RWPE2 (cell line): ENCODE measurements at places on chromosomes 7 and 10.

DNA sequence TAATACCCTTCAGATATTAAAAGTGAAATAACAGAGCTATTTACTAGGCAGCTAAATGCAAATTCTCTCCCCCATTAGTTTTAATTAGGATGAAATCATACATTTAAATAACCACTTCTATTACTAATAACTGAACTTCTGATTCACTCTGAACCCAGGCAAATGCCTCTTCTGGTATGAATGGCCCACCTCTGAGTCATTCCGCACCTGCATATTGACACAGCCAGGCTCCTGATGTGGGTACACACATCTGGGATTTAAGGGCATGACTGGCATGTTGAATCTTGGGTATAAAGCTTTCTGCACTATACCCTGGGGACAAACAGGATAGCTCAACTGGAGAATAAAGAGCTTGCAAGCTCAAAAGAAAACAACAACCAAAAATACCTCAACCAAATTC lies 140.9 kb downstream of the AUTS2 start:
- no peak for DNase-seq
- H3K27me3 ChIP-seq = no peaks in the 10 kb centered on the region
- no peak overlapping the region for H3K27ac ChIP-seq
- H3K36me3 ChIP-seq = no peaks in the 10 kb centered on the region

DNA sequence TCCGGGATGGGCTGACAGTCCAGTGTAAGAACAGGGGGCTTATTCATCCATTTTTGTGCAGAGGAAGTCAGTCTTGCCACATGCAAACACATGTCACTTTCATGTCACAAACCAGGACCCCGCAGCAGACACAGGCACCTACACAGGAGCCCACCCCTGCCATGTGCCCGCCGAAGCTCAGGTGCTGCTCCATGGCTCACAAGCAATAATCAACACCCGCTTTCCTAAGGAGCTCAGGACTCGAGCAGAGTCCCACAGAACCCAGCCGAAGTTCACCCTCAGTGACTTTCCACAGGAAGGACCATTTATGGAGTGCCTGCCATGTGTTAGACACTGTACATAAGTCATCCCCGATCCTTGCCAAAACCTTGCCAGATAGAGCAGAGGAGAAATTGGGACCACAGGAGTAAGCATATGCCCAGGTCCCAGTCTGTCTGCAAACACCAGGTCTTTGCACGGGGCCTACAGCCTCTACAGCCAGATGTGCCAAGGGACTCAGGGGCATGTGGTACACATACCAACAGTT lies 99.4 kb downstream of the EBF3 start:
- H3K4me1 ChIP-seq = no peaks in the 10 kb centered on the region
- no peak overlapping the region for H3K27ac ChIP-seq
- H3K36me3 ChIP-seq = no peaks in the 10 kb centered on the region
- no peaks in the 10 kb centered on the region for H3K27me3 ChIP-seq

GRCh38 chr7:157689269-157690057 lies 352.7 kb downstream of the DNAJB6 start:
- no peaks in the 10 kb centered on the region for H3K36me3 ChIP-seq
- no peak for DNase-seq
- H3K4me3 ChIP-seq = no peak overlapping the region
- peaks cover 84% of the 10 kb centered on the region for H3K27me3 ChIP-seq

DNA sequence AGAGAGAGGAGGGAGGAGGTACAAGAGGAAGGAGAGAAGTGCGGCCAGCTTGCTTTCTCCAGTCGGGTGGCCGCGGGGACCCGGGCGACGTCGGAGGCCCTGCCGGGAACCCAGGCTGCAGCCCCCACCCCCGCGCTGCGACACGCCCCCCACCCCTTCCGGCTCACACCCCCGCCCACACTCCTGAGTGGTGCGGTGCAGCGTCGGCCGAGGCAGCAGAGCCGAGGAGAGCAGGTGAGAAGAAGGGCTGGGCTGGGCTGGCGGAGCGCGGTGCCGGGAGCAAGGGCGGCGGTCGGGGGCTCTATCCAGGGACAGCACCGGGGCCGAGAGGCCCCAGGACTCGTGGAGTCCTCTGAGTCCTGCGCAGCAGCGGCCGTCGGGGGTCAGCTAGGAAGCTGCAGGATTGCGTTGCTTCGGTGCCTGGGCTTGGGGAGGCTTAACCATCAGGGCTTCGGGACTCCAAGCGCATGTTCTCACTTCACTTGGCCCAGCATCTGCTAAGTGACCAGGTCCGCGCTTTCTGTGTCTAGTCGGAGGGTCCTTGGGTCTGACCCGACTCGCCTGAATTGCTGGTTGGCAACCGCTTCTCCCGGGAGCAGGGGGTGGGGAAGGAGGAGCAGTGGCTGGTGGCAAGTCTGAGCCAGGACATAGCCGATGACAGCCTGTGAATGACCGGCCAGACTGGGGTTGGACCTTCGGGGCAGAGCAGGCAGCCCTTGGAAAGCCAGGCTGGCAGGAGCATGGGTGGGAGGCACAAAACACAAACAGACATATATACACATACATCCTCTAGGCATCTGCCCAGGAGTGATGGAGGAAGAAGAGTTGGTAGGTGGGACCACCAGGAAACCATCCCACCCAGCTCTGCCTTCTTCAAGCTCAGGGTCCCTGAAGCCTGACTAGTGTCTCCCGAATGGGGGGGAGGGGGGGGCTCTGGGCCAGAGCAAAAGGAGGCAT lies 683 bp downstream of the CHAT start:
- H3K4me3 ChIP-seq = no peak overlapping the region
- peaks cover 60% of the 10 kb centered on the region for H3K27me3 ChIP-seq
- no peaks in the 10 kb centered on the region for H3K36me3 ChIP-seq
- peak; percentile 42 for DNase-seq
- no peaks in the 10 kb centered on the region for H3K4me1 ChIP-seq
- H3K27ac ChIP-seq = no peak overlapping the region

GRCh38 chr10:485776-486175 lies 203.7 kb downstream of the DIP2C start:
- DNase-seq = no peak
- H3K4me1 ChIP-seq = peaks cover 5% of the 10 kb centered on the region
- H3K36me3 ChIP-seq = no peaks in the 10 kb centered on the region
- H3K4me3 ChIP-seq = no peak overlapping the region
- no peaks in the 10 kb centered on the region for H3K27me3 ChIP-seq

GRCh38 chr7:155280446-155281397 lies 17.0 kb upstream of the INSIG1 start:
- no peak overlapping the region for H3K4me3 ChIP-seq
- H3K27ac ChIP-seq = no peak overlapping the region
- H3K4me1 ChIP-seq = no peaks in the 10 kb centered on the region

GRCh38 chr10:97031459-97031858 lies 154.3 kb downstream of the SLIT1 start:
- no peaks in the 10 kb centered on the region for H3K27me3 ChIP-seq
- H3K4me3 ChIP-seq = no peak overlapping the region
- H3K27ac ChIP-seq = no peak overlapping the region
- no peaks in the 10 kb centered on the region for H3K36me3 ChIP-seq

- no peak overlapping the region for H3K27ac ChIP-seq
- no peaks in the 10 kb centered on the region for H3K27me3 ChIP-seq
- no peak for DNase-seq
- H3K4me3 ChIP-seq = no peak overlapping the region
Observed at GRCh38 chr10:127216274-127216673, 19.9 kb upstream of the INSYN2A start.

- H3K4me3 ChIP-seq = peak within 1 kb of the TSS; percentile 30
- H3K27ac ChIP-seq = no peak within 1 kb of the TSS
- H3K27me3 ChIP-seq = peaks cover 14% of the 10 kb centered on the region
- H3K36me3 ChIP-seq = no peaks in the 10 kb centered on the region
- DNase-seq = peak; percentile 50
Observed at GRCh38 chr10:59362144-59362958, at the start of gene FAM13C. Gene FAM13C (minus strand): TSS chr10:59362549. CDS start chr10:59362460, 89 bp downstream.

DNA sequence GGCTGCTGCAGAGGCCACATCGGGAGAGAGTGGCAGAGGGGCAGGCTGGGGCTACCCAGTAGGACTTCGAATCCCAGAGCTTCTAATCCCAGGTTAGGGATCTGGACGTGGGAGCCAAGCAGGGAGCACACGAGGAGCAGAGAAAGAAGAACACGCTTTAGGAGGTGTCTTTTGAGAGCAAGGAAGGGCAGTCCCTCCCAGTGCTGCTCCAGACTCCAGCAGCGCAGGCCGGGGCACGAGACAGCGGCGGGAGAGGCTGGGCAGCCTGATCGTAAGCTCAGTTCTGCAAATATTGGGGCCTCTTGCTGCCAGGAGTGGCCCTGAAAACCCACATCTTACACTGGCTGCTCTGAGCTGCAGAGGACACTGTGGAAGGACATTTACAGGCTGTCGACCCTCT lies 75.9 kb downstream of the HIPK2 start:
- peaks cover 24% of the 10 kb centered on the region for H3K36me3 ChIP-seq
- no peak overlapping the region for H3K27ac ChIP-seq
- no peak for DNase-seq
- H3K4me3 ChIP-seq = no peak overlapping the region

GRCh38 chr10:26516540-26517101 lies 78.5 kb downstream of the APBB1IP start:
- H3K27ac ChIP-seq = no peak overlapping the region
- H3K4me3 ChIP-seq = no peak overlapping the region
- no peak for DNase-seq
- H3K36me3 ChIP-seq = no peaks in the 10 kb centered on the region
- H3K4me1 ChIP-seq = no peaks in the 10 kb centered on the region
- H3K27me3 ChIP-seq = peaks cover 3% of the 10 kb centered on the region

GRCh38 chr10:70693619-70694335 lies 21.5 kb downstream of the ADAMTS14 start:
- H3K36me3 ChIP-seq = no peaks in the 10 kb centered on the region
- no peak overlapping the region for H3K4me3 ChIP-seq

DNA sequence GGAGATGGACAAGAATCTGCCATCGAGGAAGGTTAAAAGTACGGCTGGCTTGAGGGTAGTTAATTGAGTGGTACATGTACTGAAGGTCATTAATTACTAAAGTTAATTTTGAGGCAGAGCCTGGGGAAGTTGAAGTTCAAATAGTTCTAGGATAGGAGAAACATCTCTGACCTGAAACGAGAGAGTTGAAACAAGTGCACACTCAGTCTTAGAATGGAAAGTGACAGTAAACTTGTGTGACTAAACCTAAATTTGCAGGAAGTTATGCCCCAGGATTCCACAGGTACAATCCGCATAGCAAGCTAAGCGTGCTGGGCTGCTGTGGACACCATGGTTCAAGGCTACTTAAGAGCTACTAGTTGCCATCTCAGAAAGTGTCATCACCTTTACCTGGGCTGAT lies 209.9 kb downstream of the CHCHD3 start:
- H3K27ac ChIP-seq = no peak overlapping the region
- DNase-seq = no peak
- H3K4me1 ChIP-seq = no peaks in the 10 kb centered on the region
- H3K36me3 ChIP-seq = no peaks in the 10 kb centered on the region
- H3K4me3 ChIP-seq = no peak overlapping the region

- no peak overlapping the region for H3K27ac ChIP-seq
- H3K4me3 ChIP-seq = no peak overlapping the region
- no peaks in the 10 kb centered on the region for H3K27me3 ChIP-seq
- no peak for DNase-seq
- no peaks in the 10 kb centered on the region for H3K4me1 ChIP-seq
Observed at GRCh38 chr7:25911738-25912607, 240.0 kb upstream of the NFE2L3 start.

DNA sequence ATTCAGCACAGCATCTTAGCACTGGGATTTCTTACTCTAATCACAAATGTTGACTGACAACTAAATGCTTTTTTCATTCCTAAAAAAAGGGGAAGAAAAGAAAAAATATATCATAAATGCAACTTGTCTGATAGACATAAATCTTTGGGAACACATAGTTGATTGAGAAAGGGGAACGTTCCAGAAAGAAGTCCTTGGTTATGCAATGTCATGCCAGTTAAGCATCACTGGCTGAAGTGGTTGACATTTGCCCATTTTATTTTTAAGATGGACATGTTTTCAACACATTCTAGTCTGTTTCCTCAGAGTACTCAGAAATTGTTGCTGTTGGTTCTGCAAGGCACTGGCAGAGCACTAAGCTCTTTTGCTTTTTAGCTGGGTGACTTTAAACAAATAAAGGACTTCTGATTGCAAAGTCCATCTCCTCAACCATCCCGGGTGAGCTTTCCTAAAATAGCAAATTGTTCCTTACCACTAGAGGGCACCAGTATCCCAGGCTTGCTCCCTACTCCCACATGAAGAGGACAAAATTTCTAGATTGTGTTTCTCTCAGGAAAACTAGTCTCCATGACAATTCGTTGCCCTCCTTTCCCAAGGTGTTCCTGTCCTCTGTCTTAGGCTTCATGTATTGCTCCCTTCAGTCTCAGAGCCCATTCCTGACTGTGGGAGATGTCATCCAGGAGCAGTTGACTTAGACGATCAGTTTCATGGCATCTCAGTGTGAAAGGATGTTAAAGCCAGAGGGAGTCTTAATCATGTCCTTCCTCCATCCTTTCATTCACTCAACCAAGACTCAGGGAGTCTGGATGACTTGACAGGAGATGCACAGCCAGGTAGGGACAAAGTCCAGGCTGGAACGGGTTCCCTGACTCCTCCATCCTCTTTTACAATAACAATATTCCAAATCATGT lies 23.9 kb downstream of the OPALIN start:
- no peak for DNase-seq
- H3K27me3 ChIP-seq = no peaks in the 10 kb centered on the region
- no peaks in the 10 kb centered on the region for H3K36me3 ChIP-seq
- H3K4me3 ChIP-seq = no peak overlapping the region
- no peaks in the 10 kb centered on the region for H3K4me1 ChIP-seq

DNA sequence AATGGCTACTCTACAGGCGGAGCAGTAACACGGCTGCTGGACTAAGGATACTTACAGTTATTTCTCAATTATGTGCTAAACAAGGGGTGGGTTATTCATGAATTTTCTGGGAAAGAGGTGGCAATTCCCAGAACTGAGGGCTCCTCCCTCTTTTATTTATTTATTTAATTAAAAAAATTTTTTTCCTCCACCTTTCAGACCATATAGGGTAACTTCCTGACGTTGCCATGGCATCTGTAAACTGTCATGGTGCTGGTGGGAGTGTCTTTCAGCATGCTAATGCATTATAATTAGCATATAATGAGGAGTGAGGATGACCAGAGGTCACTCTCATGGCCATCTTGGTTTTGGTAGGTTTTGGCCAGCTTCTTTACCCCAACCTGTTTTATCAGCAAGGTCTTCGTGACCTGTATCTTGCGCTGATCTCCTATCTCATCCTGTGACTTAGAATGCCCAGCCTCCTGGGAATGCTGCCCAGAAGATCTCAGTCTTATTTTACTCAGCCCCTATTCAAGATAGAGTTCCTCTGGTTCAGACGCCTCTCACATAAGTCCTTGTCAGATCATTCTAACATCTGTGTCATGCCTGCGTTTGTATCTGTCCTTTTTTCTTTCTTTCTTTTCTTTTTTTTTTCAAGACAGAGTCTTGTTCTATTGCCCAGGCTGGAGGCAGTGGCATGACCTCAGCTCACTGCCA lies 15.9 kb upstream of the STOX1 start:
- no peaks in the 10 kb centered on the region for H3K36me3 ChIP-seq
- H3K27ac ChIP-seq = no peak overlapping the region
- no peak for DNase-seq
- no peaks in the 10 kb centered on the region for H3K27me3 ChIP-seq
- peaks cover 2% of the 10 kb centered on the region for H3K4me1 ChIP-seq

DNA sequence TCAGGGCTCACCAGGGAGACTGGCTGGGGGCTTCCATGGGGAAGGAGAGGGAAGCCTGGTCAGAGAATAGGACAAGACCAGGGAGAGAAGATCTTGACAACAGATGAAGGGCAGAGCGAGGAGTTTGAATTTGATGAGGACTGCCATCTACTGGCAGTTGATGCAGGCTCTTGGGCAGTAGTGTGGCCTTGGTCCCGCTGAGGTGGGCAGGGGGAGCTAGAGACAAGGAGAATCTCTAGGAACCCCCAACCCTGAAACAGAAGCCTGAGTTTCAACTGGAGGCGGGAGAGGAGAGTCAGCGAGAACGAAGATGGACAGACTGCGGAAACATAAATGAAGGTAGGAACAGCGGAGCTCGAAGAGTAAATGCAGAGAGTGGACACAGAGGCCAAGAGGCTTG lies 81.0 kb downstream of the PPP1R3C start:
- no peaks in the 10 kb centered on the region for H3K36me3 ChIP-seq
- no peaks in the 10 kb centered on the region for H3K27me3 ChIP-seq
- DNase-seq = no peak
- peaks cover 12% of the 10 kb centered on the region for H3K4me1 ChIP-seq
- H3K4me3 ChIP-seq = no peak overlapping the region
